ENCODE measurements at places on chromosomes 4 and X. TPM values are rescaled to one million over a fixed set of nuclear protein-coding genes. Genes with fewer than 3 reads are reported as not detected.
A peak's percentile ranks its signal among the peaks of the same experiment; 100 is the strongest.

LAMTOR3 gene
- 27.1 TPM for total RNA-seq

TGIF2LX gene
- total RNA-seq = not detected

NAAA gene
- total RNA-seq = 173 TPM

UGT2B17 gene
- not detected for total RNA-seq

UCP1 gene
- not detected for total RNA-seq

GRCh38 chr4:48138936-48139335 lies 4.9 kb upstream of the TXK start:
- DNase-seq = no peak
- no peaks in the 10 kb centered on the region for H3K36me3 ChIP-seq
- H3K27ac ChIP-seq = no peak overlapping the region

- H3K4me1 ChIP-seq = no peaks in the 10 kb centered on the region
- no peaks in the 10 kb centered on the region for H3K36me3 ChIP-seq
- no peak overlapping the region for H3K4me3 ChIP-seq
- DNase-seq = no peak
- H3K27ac ChIP-seq = no peak overlapping the region
Observed at GRCh38 chr4:31983246-31983645, 1263.1 kb downstream of the PCDH7 start.

DNA sequence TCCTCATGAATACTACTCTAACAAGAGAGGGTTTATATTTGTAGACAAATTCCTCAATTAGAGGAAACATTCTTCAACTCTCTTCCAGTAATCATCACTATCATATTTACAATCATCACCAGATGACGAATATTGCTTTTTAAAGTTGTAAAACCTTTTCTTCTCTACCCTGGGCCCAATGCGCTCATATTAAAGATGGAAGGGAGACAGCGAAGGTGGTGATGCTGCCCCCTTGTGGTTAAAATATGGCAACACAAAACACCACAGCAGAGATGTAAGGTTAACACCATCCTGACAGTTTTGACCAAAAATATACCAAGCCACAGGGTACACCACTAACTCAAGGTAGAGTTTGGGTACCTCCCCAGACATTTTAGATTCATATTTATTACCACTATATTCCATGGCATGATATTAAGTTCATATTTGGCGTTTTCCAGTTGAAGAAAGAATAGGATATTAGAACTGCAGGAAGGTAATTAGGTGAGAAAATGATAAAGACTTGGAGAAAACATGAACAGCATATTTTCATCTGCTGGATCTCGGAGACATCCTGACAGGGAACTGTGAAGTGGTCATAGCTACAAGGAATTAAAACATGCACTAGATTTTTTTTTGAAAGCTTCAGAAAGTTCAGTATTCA lies 72.8 kb downstream of the SLC9A7 start:
- H3K36me3 ChIP-seq = no peaks in the 10 kb centered on the region
- H3K4me1 ChIP-seq = no peaks in the 10 kb centered on the region
- no peak overlapping the region for H3K27ac ChIP-seq
- no peak overlapping the region for H3K4me3 ChIP-seq

- H3K4me3 ChIP-seq = no peak overlapping the region
- no peaks in the 10 kb centered on the region for H3K27me3 ChIP-seq
Observed at GRCh38 chrX:136936183-136936549, 55.6 kb upstream of the RBMX start.

- no peaks in the 10 kb centered on the region for H3K36me3 ChIP-seq
- no peak overlapping the region for H3K4me3 ChIP-seq
- no peak for DNase-seq
- no peak overlapping the region for H3K27ac ChIP-seq
- H3K4me1 ChIP-seq = no peaks in the 10 kb centered on the region
Observed at GRCh38 chr4:141174457-141174856, 41.2 kb upstream of the RNF150 start.

DNA sequence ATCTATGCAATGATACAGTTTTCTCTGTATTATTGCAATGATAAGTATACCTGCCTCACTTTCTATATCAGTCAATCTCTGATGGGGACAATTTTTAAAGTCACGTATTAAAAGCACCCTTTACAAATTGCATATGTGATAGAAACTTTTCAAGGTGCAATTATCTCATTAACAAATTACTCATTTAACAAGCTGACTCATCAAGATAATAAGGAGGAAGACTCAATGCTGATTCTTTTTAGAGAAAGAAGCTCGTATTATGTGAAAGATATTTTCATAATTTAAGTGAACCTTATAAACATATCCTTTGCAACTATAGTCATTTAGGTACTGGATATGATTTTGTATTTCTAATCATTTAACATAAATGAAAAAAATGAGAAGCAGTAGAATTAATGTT lies 1080.9 kb upstream of the TENM3 start:
- no peaks in the 10 kb centered on the region for H3K27me3 ChIP-seq
- no peak for DNase-seq
- no peaks in the 10 kb centered on the region for H3K36me3 ChIP-seq

DNA sequence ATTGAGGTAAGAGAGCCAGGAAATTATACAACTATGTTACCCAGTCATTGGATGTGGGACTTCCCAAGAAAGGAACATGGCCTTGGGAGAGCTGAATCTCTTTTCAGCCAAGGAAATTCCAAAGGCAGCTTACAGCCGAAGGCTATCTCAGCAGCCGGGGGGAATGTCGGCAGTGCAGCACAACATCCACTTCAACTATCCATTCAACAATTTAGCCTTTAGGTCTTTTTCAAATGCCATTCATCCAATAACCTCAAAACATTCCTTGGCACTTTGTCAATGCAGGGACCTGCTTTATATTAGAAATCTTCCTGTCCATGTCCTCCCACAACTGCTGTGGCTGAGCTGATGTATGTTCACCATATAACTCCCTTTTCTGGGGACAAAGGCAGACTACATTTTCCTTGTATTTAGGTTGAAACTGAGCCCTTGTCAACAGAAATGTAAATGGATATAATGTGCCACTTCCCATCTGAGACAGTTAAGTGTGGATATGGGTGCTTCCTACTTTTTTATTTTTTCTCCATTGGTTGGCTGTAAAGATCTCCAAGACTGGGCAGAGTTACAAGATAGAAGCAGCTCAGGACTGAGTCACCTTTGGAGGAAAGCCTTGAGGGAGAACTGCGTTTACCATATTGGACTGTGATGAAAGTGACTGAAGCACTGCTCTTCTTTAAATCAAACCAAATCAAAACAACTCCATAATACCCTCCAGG lies 94.8 kb downstream of the GPRIN3 start:
- H3K27ac ChIP-seq = no peak overlapping the region
- DNase-seq = no peak
- H3K36me3 ChIP-seq = no peaks in the 10 kb centered on the region
- H3K27me3 ChIP-seq = no peaks in the 10 kb centered on the region

DNA sequence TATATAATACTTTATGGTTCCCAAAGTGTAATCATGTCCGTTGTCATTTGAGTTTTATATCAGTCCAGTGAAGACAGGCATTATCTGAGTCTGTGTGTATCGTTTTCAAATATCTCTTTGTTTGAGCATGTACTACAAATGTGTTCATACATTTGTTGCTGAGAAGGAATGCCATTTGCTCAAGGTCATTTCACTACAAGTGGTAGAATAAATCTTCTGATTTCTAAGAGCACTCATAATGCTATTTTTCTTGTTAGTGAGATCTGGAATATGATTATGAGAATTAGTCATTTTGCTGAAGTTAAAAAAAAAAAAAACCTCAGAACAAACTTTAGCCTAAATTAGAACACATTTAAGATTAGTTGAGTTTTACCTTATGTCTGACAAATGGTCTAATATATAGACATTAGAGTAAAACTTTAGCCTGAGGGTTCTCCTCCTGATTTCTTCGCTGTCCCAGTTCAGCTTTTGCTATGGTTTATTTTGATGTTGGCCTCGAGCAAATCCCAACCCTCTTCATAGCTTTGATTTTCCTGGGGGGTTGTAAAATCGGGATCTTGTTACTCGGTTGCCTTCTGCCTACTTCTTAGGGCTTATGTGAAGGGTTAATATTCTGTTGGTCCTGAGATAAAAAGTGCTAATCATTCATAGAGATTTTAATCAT lies 87.1 kb downstream of the TMEM131L start:
- no peak for DNase-seq
- no peak overlapping the region for H3K4me3 ChIP-seq
- H3K36me3 ChIP-seq = peaks cover 8% of the 10 kb centered on the region
- H3K27ac ChIP-seq = no peak overlapping the region

DNA sequence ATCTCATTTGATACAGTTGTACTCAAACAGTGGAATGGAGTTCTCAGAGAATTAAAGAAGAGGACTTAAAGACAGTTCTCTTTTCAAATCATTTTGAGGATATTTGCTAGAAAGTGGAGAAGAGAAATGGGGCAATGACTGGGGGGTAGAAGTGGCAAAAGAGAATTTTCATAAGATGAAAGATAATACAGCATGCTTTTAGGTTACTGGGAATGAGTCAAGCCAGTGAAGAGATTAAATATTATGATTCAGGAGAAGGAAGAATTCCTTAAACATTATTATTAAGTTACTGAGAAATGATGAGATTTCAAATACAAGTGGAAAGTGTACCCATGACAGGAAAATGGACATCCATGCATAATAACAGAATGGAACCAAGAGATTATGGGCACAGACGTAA lies 219.0 kb upstream of the DKK2 start:
- H3K27ac ChIP-seq = no peak overlapping the region
- no peaks in the 10 kb centered on the region for H3K36me3 ChIP-seq
- H3K4me3 ChIP-seq = no peak overlapping the region
- DNase-seq = no peak
- H3K27me3 ChIP-seq = no peaks in the 10 kb centered on the region

DNA sequence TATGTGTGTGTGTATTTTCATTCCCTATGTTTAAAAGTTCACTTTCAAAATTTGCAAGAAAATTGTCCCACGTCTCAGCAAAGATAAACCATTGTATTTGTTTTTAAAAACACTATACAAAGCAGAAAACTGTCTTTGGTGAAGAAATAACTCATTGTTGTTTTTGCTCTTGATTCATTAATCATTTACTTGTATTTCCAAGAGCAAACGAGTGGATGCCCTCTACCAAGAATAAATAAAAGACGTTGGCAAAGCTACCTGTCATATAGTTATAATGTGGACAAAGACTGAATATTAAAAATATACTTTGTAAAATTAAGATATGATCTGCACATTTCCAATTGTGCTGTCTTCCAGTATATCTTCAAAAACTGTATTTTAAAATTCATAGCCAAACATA lies 210.9 kb upstream of the NDST3 start:
- no peaks in the 10 kb centered on the region for H3K36me3 ChIP-seq
- no peak overlapping the region for H3K4me3 ChIP-seq
- no peaks in the 10 kb centered on the region for H3K4me1 ChIP-seq
- no peak overlapping the region for H3K27ac ChIP-seq

DNA sequence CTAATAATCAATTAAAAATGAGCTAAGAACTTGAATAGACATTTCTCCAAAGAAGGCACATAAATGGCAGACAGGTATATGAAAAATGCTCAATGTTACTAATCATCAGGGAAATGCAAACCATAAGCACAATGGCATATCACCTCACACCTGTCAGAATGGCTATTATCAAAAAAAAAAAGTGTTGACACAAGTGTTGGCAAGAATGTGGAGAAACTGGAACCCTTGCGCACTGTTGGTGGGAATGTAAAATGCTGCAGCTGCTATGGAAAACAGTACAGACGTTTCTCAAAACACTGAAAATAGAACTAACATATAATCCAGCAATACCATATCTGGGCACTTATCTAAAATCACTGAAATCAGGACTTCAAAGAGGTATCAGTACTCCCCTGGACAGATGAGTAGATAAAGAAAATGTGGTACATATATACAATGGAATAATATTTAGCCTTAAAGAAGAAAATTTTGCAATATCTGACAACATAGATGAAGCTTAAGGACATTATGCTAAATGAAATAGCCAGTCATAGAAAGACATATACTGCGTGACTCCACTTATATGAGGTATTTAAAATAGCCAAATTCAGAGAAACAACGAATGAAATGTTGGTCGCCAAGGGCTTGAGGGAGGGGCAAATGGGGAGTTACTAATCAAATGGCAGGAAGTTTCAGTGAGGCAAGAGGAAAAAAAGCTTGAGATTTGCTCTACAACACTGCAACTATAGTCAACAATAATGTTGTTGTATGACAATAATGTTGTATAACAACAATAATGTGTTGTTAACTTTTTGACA lies 175.5 kb downstream of the WDFY3 start:
- H3K4me3 ChIP-seq = no peak overlapping the region
- no peaks in the 10 kb centered on the region for H3K27me3 ChIP-seq
- H3K4me1 ChIP-seq = no peaks in the 10 kb centered on the region
- H3K36me3 ChIP-seq = no peaks in the 10 kb centered on the region
- H3K27ac ChIP-seq = no peak overlapping the region
- no peak for DNase-seq

DNA sequence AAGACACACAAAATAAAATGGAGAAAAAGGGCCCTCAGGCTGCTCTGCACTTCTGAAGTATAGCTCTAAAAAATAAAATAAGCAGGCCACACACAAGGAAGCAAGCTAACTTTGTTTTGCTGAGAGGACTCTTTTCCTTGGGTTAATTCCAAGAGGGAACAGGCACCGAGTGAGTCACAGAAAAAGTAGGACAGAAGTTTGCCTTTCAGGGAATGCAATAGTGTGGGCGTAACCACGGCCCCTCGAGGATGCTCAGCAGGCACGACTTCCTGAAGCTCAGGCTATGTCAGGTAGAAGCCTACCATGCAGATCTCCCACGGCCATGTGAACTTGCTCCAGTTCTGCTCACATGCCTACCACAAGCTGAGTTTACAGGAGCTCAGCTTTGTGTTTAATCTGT lies 22.1 kb downstream of the PPP1R2C start:
- H3K27me3 ChIP-seq = no peaks in the 10 kb centered on the region
- peak; percentile 31 for DNase-seq
- no peaks in the 10 kb centered on the region for H3K36me3 ChIP-seq
- H3K27ac ChIP-seq = no peak overlapping the region
- H3K4me1 ChIP-seq = no peaks in the 10 kb centered on the region
- no peak overlapping the region for H3K4me3 ChIP-seq

GRCh38 chr4:182144626-182145333 lies 98.4 kb upstream of the TENM3 start:
- H3K4me1 ChIP-seq = no peaks in the 10 kb centered on the region
- peak overlapping the region; percentile 73 for H3K4me3 ChIP-seq
- H3K36me3 ChIP-seq = no peaks in the 10 kb centered on the region
- H3K27me3 ChIP-seq = no peaks in the 10 kb centered on the region
- no peak for DNase-seq

GRCh38 chrX:39805022-39805421 lies 292.7 kb downstream of the BCOR start:
- no peaks in the 10 kb centered on the region for H3K27me3 ChIP-seq
- peaks cover 24% of the 10 kb centered on the region for H3K4me1 ChIP-seq
- no peak overlapping the region for H3K4me3 ChIP-seq
- H3K36me3 ChIP-seq = no peaks in the 10 kb centered on the region

Data from tibial nerve (tissue), 4 donors.